ENCODE measurements at places on chromosomes 16 and 17.

- DNase-seq: no peak
Measured at GRCh38 chr16:84267380-84267779, 27.3 kb upstream of the WFDC1 start.

- DNase-seq: no peak
Measured at GRCh38 chr17:5555254-5555653, 29.1 kb downstream of the NLRP1 start.

GRCh38 chr17:83180996-83181481, 101.6 kb downstream of the METRNL start:
- no peak for DNase-seq

DNA sequence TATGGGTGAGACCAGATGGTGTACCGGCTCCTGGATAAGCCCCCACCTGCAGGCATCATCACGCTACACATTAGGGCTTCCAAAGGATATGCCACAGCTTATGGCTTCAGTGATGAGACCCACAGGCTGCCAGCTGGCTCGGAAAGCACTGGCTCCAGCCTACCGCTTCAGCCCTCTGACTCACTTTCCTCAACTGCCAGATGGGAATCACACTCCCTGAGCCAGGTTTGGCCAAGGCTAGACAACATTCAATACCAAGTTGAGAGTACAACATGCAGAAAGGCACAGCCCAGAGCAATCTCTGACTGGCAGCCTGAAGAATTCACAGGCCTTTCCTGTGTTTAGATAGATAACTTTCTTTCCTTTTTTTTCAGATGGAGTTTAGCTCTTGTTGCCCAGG, 10.3 kb downstream of the CENPV start:
- DNase-seq: no peak

DNA sequence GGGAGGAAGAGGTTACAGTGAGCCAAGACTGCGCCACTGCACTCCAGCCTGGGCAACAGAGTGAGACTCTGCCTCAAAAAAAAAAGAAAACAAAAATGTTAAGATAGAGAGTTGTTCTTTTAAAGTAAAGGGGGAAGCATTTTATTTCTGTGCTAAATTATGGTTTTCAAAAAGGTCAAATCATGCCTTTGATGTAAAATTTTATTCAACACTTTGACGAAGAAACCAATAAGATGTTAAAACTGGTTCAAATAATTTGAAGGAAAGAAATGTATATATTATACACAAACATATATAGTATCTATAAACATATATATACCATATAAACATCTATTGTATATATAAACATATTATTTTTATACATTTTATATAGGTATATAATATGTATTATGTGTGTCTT, 43.4 kb upstream of the RPH3AL start:
- DNase-seq: no peak

- no peak for DNase-seq
Measured at GRCh38 chr17:80696456-80696855, 151.8 kb downstream of the RPTOR start.

- DNase-seq: no peak
Measured at GRCh38 chr16:57725151-57725550, 10.4 kb upstream of the KATNB1 start.

DNA sequence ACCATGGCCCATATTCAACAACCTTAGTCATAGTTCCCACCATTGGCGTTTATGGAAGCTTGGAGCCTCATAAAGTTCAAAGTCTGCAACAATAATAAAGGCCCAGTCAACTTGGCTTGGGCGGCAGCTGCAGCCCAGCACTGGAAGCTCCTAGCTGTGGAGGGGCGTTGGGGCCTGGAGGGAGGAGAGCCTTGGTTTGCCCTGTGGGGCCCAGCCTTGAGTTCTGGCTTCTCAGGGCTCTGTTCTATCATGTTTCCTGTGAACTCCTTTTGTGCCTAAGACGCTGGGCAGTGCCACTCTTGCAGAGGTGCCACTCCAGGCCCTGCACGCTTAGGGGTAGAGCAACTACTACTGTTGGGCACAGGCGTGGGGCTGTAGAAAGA, 927 bp upstream of the ENGASE start:
- no peak for DNase-seq

DNA sequence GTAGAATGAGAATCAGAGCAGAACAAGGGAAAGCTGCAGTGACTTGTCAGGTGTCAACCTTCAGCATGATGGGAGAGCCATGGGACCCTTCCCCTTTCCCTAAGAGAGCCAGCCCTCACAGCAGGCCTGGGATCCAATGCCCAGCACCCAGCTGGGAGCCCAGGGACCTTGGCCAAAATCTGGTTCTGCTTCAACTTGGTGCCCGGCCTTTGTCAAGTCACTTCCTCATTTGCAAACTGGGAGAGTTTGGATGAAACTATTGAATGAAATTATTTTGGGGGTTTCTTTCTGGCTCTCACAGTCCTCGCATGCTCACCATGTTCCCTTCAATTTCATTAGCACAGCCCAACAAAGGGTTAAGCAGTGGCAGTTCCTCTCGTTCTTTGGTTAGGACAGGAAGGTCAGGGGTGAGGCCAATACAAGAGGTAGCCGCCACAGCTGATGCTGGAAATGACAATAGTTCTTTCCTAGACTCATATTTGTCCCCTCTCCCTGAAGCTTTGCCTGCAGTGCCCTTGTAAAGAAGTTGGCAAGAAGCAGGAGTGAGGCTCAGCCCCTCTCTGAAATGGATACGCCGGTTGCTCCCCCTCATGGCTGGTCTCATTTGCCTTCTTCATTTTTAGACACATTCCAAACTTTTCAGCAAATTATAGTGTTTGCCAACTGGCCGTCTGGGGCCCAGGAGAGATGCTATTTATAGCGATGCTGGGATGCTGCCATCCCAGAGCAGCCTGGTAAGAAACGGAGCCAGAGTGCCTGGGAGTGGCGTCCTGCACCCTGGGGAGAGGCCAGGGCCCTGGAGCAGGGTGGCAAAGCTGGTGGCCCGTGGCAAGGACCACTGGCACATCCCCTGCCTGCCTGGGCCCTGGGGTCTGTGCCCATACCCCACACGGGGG, 34.5 kb upstream of the MEOX1 start:
- no peak for DNase-seq

GRCh38 chr16:5298202-5298601, 200.6 kb upstream of the EEF2KMT start:
- DNase-seq: no peak

DNA sequence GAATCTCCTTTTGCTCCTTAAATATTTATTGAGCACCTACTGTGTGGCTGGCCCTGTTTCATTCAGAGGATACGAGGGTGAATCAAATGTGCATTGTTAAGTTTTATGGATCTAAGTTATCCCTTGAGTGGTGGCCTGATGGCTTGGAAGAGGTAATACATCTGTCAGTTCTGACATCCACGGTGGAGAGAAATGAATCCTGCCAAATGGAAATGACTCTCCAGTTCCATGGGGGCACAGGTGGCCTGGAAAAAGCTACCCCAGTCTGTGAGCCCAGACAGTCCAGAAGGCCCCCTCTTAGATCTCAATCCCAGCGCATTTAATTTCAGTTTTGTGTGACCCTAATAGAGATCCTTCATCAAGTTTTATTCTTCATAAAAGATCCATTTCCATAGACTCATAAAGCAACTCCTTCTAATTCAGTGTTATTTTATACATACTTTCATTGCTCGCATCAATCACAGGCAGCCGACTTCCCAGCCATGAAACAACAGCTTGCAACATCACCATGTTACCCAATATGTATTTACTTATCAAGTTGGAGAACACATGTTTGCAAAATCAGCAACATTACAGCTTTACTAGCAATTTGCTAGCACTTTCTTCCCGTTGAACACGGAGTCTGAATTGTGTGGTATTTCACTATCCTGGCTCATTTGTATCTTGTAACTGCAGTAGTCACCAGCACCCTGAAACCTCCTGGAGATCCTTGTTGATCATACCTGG, 334.8 kb upstream of the HSBP1 start:
- DNase-seq: no peak

GRCh38 chr16:83441517-83441916, 366.3 kb upstream of the HSBP1 start:
- no peak for DNase-seq

DNA sequence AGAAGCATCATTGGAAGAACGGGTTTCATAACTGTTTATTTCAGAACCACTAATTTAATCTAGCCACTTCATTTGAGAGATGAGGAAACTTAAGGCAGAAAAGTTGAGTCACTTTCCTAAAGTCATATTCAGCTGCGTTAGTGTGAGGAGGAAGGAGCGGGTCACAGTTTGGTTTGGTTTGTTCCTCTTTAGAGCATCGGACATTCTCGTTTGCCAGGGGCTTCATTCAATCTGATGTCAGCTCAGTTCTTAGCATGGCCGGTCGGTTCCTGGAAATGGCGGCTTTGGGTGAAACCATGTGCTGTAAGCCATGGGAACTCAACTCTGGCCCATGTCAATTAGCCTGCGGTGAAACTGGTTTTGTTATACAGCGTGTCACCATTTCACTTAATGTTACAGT, 186.5 kb downstream of the LGALS9B start:
- peak; percentile 19 for DNase-seq

- DNase-seq: no peak
Measured at GRCh38 chr16:84068041-84068440, 25.4 kb upstream of the SLC38A8 start.

DNA sequence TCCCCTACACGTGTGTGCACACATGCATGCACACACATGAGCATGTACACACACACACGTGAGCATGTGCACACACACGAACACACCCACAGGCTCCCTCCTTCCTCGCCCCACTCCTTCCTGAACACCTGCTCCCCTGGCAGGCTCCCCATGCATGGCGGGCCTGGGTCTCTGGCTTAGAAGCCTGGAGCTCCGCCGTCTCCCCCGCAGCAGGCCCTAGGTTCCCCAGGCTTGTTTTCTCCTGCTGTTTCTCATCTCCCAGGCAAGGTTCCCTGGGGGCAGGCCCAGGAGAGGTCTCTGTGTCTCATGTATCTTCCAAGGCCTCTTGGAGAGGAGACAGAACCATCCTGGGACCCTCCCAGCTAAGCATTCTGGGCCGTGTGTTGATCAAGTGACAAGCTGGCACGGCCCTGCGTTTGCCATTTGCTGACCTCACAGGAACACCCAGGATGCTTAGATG, 202.3 kb upstream of the CIBAR2 start:
- DNase-seq: no peak

GRCh38 chr16:74448990-74449389, 27.7 kb upstream of the CLEC18B start:
- DNase-seq: no peak

- DNase-seq: no peak
Measured at GRCh38 chr17:49746791-49747490, 17.0 kb downstream of the FAM117A start.

- no peak for DNase-seq
Measured at GRCh38 chr16:81514041-81514559, 69.5 kb downstream of the CMIP start.

GRCh38 chr17:64216000-64216337, 47.1 kb downstream of the TEX2 start:
- no peak for DNase-seq

DNA sequence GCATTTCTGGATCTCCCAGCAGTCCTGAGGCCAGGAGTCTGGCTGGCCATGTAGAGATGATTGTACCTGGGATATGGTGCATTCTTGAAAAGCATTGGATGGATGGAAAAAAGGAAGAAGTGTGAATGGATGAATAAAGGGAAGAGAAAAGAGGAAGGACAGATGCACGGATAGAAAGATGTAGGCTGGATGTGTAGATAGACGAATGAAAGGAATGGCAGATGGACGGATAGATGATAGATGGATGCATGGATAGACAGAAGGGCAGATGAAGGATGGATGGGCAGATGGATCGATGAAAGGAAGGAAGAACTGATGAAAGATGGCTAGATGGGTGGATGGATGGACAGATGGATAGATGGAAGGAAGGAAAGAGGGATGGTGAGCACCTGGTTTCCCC, 210.9 kb downstream of the MSI2 start:
- DNase-seq: no peak

DNA sequence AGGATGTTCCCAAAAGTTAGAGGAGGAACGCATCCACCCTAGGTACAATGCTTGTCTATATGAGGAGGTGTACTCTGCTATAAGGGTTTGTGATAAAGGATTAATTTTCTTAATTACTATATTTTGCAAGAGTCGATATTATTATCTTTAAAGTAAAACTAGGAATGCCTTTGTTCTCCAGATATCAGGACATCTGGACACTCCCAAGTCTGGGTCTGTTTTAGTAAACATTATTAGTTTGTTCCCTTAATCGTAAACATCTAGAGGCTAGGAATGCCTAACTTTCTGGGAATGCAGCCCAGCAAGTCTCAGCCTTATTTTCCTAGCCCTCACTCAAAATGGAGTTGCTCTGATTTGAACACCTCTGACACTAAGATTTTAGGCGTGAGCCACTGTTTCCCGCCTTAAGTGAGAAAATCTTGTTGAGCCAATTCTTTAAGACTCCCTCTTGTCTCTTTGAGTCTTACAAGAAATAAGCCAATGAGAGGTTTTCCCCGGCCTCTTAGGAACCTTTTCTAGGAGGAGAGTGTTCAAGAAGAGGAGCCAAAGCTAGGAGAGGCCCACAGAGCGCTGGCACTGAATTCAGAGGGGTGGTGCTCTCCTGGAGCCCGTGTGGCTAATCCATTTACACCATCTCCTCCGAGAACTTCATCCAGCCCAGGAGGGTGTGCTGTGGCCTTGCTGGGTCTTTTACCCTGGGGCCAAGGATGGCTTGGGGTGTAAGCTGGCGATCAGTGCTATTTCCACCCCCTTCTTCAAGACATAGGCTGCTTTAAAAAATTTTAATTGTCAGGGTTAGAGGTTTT, 40.9 kb downstream of the SMARCE1 start:
- DNase-seq: no peak

- no peak for DNase-seq
Measured at GRCh38 chr17:41650794-41651624, 26.6 kb upstream of the KRT17 start.

DNA sequence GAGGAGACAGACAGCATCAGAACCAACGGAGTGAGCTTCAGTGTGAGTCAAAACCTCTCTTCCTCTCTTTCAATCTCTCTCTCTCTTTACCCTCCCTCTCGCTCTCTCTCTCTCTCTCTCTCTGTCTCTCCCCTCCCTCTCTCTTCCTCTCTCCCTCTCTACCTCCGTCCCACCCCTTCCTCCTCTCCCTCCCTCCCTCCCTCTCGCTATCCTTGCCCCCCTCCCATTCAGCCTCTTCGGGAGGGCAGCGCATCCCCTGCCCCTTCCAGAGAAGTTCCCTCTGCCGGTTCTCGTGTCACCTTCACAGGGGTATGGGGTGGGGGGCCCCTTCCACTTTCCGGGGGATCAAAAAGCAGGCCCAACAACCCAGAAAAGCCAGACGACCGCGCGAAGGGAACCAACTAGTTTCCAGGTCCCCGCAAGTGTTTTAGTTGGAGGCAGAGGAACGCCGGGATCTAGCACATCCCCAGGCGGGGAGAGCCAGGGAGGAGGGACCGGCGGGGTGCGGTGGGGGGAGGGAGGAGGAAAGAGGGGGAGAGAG, 28.9 kb upstream of the RBFOX1 start:
- no peak for DNase-seq

GRCh38 chr16:53960954-53961616, 257.1 kb downstream of the FTO start:
- no peak for DNase-seq

DNA sequence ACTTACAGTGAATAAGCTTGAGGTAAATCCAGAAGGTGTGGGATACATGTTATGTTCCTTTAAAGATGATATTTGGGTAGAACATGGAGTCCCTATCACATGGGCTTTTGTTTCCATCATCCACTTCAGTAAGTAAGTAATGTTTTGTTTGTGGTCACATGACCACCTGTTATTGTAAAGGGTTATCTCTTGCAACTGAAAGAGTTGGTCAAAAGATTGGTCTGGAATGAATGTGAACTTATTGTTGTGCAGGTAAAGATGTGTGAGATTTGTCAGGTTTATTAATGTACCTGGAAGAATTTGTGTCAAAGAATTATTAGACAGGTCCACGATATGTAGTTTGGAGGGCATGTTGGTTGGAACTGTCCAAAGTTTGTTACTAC, 1.6 kb downstream of the OMG start:
- DNase-seq: no peak

All from stimulated activated CD8-positive, alpha-beta memory T cell treated with anti-CD3 and anti-CD28 coated beads, Interleukin-15, amount 100 ng/mL, for 48 hours (primary cell).